ENCODE measurements at places on chromosomes 7 and 10.

DNA sequence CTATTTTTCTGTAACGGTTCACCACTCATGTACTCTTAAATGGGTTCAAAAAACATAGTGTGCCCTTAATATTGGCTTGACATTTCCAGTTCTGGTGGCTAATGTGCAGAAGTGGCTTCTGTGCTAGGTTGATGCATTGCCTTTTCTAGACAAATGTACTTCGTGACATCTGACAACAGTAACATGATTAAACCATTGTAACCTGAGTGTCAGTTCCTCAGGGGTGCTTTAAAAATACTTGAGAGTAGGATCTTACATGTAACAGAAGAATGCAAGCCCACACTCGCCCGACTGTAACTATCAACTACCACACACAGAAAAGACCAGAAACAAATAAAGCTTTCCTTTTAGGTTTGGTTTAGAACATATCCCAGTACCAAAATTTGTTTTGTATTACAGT is 393.4 kb upstream of the NFE2L3 start:
- no peak for DNase-seq

DNA sequence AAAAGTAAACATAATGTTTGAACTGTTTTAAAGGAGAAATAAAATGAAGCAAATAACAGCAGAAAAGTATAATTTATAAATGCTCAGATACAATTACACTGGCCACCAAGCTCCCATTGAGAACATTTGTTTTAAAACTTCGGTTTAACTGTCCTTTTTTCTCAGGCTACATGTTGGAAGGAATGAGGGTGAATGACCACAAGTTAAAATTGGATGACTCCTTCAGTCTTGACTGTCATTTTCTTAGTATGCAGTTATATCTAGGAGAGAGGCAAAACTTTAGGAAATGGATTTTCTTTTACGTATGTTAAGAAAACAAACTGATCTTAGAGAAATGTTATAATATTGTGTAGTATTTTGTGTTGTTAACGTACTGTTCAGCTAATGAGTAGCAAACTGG is 5.0 kb downstream of the TRIM24 start:
- no peak for DNase-seq

DNA sequence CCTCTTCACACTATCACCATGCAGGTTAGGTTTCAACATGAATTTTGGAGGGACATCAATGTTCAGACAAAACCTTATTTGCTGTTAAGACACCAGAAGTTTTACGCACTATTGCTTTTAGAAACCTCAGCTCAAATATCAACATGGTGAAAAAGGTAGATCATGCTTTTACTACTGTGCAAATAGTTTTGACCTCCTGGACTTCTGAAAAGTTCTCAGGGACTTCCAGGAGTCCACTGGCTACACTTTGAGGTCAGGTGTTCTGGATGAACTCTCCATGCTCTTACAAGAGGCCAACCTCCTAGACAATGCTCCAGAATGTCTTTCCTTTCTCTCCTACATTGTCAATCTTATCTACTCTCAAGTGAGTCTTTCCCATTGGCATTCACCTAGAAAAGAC is 55.9 kb downstream of the SLC25A13 start:
- no peak for DNase-seq

DNA sequence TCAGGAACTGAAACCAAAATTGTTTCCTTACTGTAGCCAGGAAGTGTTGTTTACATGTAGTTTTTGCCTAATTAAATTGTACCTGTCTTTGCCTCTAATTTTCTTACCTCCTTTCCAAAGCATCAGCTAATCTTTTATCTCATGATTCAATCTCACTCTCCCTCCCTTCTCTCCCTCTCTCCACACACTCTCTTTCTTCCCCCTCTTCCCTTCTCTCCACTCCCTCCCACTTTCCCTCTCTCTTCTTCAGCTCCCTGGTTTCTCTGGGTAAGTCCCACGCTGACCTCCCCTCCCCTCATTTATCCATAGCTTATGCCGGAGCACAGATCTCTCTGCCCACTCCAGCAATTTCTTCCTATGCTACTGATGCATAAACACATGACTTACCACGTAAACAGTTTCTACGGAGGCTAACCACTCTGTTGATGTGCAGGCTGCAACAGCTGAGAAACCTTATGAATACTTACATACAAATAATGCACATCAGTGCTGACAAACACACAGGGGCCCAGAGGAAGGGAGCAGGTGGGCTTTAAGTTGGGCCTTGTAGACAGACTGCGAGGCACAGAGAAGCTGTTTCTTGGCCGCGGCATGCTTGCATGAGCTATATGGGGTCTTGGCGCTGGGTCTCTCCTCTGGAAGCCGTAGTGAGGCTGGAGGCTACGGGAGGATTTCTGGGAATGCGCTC is 174.4 kb upstream of the PLXNA4 start:
- DNase-seq = no peak

- no peak for DNase-seq
Observed at GRCh38 chr10:63744060-63744941, 223.1 kb downstream of the REEP3 start.

DNA sequence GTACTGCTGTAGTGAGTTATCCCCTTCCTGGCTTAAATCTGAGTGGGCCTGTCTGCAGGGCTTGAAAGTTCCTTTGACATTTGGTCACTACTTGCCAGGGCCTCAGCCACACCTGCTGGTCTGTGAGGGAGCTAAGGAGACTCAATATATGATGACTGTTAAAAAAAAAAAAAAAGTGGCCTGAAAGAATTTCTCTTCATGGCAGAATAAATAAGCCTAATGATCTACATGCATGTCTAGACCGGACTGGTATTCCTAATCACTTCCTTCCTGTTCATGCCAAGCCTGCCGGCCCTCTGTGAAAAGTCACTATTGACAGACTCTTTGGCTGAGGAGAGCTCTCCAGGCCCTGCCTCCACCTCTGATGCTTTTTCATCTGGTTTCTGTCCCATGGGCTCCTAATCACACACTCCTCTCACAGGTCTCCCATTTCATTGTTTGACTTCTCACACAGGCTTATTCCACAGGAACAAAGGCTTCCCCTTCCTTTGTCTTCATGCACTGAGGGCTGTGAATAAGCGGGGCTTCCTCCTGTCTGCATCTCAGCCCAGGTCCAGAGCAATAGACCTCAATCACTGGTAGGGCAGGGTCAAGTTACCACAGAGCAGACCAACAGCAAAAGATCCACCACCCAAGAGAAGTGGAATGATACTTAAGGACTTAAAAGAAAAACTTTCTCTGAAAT is 99.1 kb upstream of the SEC61G start:
- DNase-seq = no peak

DNA sequence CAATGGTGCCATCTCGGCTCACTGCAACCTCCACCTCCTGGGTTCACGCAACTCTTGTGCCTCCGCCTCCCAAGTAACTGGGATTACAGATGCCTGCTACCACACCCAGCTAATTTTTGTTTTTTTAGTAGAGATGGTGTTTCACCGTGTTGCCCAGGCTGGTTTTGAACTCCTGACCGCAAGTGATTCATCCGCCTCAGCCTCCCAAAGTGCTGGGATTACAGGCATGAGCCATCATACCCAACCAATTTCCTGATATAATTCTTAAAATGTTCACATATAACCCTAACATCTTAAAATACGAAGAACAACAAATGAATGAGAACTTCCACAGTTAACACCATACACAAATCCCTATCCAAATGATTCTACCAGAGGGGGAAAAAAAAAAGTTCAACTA is 31.2 kb downstream of the BAIAP2L1 start:
- no peak for DNase-seq

GRCh38 chr10:86665218-86665607 is 3.1 kb upstream of the LDB3 start:
- no peak for DNase-seq

DNA sequence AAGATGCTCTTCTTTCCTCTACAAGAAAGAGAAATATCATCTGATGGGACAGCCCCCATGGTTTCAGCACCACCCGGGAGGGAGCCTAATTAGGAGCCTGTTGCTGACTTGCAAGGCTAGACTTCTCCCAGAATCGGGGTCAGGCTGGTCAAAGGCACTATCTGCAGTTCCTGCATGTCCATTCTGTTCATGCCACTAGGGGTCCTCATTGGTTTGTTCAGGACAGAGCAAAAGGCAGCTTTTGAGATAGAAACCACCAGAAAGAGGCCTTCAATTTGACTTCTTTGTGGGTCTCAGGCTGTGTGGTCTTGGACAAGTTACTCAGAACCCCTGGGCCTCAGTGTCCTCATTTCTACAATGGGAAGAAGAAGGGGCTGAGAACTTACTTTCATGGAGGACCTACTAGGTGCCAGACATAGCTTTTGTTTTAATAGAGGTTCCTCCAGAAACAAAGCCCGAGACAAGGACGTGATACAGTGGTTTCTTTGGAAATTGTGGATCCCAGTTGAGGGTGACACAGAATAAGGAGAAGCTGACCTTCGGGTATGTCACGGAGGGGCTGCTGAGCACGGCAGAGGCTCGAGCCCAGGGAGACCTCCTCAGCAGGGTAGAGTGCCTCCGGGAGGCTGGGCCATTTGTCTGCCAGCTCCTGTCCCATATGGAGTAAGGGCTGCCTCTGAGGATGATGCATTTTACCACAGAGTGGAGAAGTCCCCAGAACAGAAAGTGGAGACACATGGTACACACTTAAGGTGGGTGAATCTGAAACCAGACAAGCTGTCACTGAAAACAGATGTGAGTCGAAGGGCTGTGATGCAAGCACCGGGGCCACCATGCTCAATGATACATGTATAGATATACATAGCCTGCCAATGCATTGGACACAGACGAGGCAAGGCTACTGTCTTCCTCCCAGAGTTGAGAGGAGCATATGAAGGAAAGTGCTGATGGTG is 33.1 kb upstream of the NEUROD6 start:
- DNase-seq = no peak

DNA sequence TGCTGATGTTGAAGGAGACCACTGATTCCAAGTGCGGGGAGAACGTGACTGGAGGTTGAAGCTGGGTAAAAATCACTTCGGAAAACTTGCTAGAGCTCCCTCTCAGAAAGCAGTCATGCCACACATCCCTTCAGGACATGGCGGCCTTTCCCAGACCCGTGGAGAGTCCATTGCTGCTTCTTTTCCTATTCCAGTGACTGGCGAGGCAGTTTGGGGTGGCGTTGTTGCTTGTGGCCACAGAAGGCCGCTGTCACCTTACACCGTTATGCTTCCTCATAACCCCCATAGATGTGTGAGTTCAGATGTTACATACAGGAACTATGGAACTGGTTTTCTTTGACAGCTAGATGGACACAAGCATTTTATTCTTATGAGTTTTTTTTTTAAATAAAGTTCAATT is 235.6 kb upstream of the POM121L12 start:
- no peak for DNase-seq

DNA sequence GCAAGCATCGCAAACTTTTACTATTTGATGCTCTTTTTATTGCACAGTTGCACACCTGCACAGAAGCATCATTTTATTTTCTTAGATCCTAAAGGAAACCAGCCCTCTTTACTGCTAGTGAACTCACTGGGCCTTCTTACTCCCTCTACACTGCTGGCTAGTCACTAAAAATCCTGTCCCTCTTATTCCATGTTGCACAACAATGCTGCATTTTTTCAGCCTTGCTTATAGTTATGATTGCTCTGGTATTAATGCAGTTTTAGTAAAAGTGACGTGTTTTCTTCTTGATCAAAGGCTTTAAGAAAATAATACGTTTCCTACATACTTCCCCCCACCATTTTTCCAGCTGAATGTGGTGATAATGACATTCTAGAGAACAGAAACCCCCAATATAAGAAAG is 132.9 kb upstream of the FAM3C start:
- no peak for DNase-seq

GRCh38 chr7:133275008-133275407 is 22.1 kb downstream of the EXOC4 start:
- DNase-seq = no peak

GRCh38 chr7:13032084-13032483 is 344.7 kb downstream of the ARL4A start:
- no peak for DNase-seq

DNA sequence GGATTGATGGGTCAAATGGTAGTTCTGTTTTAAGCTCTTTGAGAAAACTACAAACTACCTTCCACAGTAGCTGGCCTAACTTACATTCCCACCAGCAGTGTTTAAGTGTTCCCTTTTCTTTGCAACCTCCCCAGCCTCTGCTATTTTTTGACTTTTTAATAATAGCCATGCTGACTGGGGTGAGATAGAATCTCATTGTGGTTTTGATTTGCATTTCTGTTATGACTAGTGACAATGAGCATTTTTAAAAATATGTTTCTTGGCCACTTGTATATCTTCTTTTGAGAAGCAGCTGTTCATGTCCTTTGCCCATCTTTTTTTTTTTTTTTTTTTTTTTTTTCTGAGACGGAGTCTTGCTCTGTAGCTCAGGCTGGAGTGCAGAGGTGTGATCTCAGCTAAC is 155.2 kb upstream of the BMPER start:
- no peak for DNase-seq

DNA sequence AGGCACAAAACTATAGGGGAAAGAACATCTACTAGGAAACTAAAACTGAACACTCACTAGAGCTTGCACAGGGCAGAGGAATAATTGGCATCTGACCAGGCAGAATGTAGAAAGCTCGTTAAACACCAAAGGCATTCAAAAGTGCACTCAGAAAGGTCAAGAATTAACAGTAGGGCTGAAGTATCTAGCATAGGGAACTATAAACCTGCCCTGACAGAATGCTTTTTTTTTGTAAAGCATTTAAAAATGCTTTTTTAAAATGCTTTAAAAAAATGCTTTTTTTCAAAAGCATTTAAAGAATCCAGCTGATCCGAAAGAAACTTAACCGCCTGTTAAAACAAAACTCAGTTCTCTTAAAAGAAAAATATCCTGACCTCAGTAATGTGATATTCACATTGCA is 74.6 kb upstream of the EGFR start:
- no peak for DNase-seq

DNA sequence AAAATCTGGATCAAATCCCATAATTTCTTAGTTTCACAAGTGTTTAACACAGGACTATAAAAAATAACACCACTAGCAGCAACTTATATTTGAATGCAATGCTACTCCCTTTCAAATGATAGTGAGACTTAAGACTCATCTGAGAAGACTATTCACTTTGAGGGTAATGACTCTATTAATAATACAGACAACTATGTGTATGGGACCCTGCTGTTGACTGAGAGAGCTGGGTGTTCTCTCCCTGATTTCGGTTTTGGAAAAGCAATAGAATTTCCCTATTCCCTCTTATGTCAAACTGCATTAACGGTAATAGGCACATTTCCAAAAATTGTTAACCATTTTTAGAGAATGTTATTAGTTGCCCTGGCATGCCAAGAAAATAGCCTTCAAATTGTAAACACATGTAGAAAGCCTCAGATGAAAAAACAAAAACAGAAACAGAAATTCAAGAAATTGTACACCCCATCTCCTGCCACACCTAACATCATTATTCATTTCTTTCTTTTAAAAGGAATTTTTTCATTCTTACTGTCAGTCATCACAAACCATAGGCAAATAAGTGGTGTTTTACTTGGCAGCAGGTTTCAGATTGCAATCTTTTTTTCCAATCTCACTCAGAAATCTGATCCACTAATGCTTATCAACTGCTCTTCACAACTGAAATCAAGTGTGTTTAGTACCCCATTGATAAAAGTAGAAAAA is 153.7 kb downstream of the TFPI2 start:
- no peak for DNase-seq

- no peak for DNase-seq
Observed at GRCh38 chr7:149642589-149642988, 130.8 kb downstream of the ZNF467 start.
